ENCODE measurements at places on chromosomes 13 and 19.
A peak's percentile ranks its signal among the peaks of the same experiment; 100 is the strongest.

DNA sequence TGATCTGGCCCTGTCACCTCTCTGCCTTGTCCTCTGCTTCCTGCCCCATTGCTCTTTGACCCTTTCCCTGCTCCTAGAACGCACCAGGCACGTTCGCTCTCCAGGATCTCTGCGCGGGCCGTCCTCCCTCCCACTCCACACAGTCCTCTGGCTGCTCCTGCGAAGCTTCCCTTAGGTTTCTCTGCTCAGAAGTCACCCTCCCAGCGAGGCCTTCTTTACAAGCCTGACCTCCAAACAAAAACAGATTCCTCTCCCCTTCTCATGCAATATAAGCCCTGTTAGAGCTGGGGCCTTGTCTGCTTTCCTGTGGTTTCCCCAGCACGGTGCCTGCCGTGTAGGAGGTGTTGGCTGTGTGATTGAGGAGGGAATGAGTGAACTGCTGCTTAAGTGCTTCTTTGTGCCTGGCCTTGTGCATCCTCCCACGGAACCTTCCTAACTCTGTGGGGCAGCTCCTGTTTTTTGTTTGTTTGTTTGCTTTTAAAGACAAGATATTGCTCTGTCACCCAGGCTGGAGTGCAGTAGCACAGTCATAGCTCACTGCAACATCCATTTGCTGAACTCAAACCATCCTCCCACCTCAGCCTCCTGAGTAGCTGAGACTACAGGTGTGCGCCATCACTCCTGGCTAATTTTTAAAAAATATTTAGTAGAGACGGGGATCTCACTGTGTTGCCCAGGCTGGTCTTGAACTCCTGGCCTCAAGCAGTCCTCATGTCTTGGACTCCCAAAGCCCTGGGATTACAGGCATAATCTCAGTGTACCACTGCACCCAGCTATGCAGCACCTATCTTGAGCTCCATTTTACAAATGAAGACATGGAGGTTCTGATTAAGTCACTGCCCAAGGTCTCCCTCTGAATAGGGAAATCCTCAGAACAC is 82.0 kb downstream of the SIPA1L3 start:
- DNase-seq = no peak

- DNase-seq = no peak
These were observed 8.8 kb downstream of the DCAF15 start for GRCh38 chr19:13960863-13961784.

- peak; percentile 2 for DNase-seq
These were observed 46.4 kb downstream of the N4BP2L1 start for GRCh38 chr13:32381539-32381938.

- DNase-seq = no peak
These were observed 6.7 kb upstream of the ZNF761 start for GRCh38 chr19:53424968-53425597.

DNA sequence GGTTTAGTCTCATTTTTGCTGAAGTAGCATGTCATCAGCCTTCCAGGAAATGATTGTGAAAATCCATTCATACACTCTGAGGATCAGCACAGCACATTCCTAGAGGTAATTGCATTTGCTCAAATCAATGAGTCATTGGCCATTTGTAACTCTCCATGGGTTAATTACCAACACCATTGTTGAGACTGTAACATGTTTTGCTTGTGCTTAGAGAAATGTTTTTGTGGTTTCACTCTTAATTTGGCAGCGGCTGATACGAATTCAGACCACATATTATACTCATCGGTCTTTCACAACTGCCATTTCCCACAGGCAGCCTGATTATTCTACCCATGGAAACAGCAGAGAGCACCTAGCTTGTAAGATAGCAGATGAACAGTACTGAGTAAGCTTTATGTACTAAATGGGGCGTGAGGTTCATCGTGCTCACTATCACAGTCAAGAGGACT is 110.3 kb downstream of the NHLRC3 start:
- no peak for DNase-seq

DNA sequence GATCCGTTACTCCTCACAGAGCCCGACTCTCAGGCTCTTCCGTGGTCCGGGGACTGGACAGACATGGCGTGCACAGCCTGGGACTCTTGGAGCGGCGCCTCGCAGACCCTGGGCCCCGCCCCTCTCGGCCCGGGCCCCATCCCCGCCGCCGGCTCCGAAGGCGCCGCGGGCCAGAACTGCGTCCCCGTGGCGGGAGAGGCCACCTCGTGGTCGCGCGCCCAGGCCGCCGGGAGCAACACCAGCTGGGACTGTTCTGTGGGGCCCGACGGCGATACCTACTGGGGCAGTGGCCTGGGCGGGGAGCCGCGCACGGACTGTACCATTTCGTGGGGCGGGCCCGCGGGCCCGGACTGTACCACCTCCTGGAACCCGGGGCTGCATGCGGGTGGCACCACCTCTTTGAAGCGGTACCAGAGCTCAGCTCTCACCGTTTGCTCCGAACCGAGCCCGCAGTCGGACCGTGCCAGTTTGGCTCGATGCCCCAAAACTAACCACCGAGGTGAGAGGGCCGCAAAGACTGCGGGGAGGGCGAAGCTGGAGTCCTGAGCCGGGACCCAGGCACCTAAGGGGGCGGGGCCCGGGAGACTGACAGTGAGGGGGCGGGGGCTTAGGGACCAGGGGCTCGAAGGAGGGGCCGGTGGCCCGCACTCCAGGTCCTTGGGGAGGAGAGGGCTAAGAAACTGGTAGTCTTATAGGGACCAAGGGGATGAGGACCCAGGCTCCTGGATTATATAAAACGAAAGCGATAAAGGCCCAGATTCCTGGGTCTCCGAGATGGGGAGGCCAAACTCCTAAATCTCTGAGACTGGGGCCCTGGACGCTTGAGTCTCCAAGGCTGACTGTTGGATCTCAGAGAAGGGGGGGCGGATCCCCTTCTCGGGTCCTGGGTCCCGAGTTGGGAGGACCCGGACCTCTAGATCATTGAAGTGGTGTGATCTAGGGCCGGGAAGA is 2.0 kb downstream of the ETV2 start:
- peak; percentile 75 for DNase-seq

- no peak for DNase-seq
These were observed 211.9 kb downstream of the OLFM4 start for GRCh38 chr13:53240401-53241025.

DNA sequence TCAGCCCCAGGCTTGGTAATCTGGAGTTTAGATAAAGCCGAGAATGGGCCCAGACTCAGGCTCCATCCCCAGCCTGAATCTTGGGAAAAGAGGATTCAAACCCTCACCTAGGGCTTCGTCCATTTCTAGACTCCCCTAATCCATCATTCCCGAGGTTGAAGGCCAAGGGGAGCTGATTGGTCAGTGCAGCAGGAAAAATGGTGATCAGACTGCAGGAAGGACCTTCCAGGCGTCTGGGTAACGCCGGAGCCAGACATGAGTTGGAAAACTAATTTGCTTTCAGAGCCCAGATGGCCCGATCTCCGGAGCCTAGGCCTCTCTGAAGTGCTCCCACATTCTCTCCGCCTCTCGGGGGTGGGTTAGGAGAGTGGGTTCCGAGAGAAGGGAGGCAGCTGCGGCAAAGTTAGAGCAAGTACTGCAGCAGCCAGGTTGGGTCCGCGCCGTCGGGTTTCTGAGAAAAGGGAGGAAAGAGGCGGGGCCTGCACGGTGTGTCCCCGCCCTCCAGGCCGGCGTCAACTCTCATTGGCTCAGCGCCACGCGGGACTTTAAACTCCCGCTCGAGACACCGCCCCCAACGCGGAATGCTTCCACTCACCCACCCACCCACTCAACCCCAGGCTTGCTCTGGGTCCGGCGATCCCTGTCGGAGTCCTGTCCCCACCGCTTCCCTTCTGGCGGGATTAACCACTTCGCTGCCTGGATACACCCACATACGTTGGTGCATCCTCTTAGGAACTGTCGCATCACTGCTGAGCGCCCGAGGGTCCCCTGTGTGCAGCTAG is 788 bp upstream of the RTBDN start:
- DNase-seq = peak; percentile 69

DNA sequence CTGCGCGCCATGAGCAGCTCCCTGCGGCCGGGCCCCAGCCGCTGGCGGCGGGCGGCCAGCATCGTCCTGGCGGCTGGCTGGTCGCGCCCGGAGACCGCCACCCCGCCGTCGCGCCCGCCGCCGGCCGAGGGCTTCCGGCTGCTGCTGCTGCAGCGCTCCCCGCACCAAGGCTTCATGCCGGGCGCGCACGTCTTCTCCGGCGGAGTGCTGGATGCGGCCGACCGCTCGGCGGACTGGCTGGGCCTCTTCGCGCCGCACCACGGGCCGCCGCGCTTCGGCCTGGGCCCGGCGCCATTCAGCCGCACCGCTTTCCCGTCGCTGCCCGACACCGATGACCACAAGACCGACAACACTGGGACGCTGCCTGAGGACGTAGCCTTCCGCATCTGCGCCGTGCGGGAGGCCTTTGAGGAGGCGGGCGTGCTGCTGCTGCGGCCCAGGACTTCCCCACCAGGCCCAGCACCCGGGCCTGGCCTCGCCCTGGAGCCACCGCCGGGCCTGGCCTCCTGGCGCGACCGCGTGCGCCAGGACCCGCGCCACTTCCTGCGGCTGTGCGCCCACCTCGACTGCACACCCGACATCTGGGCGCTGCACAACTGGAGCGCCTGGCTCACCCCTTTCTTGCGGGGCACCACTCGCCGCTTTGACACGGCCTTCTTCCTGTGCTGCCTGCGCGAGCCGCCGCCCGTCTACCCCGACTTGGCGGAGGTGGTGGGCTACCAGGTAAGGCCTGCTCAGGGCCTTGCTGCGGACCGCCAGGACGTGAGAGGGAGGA is 518 bp downstream of the NUDT19 start:
- no peak for DNase-seq

DNA sequence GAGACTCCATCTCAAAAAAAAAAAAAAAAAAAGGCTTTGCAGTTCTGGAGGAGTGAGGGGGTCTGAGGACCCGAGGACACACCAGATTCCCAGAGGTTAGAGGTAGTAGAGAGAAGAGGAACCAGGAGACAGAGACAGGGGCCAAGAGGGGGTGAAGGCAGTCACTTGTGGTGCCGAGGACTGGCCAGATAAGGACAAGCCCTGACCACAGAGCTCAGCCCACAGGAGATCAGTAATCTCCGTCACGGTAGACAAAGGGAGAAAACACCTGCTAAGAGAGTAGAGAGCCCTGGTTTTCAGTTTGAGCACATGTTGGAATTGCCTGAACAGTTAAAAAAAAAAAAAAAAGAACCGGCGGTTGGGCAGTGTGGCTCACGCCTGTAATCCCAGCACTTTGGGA is 1.7 kb upstream of the PRAM1 start:
- DNase-seq = no peak

- no peak for DNase-seq
These were observed 180.5 kb downstream of the COL4A1 start for GRCh38 chr13:110126391-110126961.

GRCh38 chr13:62038214-62038613 is 622.6 kb upstream of the PCDH20 start:
- no peak for DNase-seq

DNA sequence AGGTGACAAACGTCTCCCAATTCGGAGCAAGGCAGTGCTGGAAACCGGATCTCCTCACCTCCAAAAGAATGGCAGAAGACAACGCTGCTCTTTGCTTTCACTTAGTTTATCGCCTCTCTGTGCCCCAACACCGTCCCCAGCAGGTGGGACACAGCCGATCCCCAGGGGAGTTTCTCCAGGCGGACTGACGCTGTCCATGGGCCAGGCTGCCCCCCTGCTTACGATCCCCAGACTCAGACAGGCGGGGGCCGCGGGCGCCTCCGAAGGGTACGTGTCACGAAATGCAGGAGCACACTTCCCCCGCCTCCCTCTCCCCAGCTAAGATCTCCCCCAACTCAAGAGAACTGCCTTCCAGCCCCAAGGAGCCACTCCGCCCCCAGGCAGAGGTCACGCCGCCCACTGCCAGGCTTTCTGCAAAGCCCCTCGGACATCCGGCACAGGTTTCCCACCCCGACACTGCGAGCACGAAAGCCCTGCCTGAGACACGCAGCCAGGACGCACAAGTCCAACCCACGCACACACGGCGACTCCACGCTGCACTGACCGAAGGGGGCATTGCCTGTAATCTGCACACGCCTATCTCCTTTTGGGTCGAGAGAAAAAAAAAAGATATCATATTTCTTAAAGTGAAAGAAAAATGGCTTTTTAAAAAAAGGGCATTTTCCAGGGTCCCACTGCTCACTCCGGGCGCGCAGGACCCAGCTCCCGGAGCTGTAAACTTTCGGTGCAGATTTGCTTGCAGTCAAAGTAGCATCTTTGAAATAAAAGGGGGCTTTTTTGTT is 2.0 kb downstream of the SPRY2 start:
- DNase-seq = no peak

DNA sequence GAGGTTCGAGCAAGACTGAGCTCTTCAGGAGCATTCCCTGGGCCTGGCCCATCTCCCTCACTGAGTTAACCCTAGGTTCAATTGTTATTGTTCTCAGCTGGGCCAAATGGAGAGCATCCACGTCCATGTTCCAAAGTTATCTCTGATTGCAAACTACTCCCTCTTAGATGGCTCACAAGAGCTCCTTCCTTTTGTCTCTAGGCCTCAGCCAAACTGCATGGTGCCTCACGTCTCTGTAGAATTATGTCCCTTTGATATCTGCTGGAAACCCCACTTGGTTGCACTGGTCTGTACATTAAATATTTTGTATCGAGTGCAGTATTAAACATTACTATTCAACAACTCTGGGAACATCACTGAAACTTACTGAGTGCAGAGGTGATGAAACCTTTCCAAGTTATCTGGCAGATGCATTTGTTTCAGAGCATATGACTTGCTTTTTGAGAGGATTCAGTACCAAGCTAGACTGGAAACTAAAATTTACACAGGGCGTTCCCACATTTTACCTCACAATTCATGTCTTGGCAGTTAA is 38.1 kb downstream of the DOCK9 start:
- no peak for DNase-seq

- no peak for DNase-seq
These were observed 14.0 kb upstream of the PTOV1 start for GRCh38 chr19:49837009-49837310.

DNA sequence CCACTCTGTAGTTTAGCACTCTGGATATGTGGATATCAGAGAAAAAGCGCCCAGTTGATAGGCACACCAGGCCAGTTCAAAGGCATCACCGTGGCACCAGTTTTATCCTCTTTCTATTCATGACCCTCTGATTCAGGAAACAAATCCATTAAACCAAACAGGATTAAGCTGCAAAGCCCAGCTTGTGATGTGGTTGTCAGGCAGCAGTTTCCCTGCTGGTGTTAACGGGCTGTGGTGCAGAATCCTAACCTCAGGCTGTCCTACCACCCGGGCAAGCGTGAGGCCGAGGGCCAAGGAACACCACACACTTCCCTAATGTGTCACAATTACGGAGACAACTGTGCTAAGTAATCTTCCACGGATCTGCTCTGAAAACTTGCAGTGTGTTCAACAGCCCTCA is 209.1 kb downstream of the OLFM4 start:
- DNase-seq = no peak

DNA sequence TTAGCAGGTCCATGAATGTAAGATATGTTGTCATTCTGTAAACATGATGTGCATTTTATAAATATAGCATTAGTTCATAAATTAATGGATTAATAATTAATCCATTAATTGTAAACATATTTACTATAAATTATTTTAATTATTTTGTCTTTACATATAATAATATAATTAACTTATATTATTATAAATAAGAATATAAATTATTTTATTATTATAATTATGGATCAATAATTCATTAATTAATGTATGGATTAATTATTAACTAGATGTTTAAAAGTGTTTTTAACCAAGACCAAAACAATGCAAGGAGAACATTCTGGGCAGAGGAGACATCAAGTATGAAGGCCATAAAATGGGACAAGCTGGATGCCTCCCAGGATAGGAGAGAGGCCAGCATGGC is 72.0 kb downstream of the RUBCNL start:
- DNase-seq = no peak
